ENCODE measurements at places on chromosomes 16 and 17.

GRCh38 chr17:40702271-40702670, 1.3 kb downstream of the KRT24 start:
- DNase-seq, result no peak

DNA sequence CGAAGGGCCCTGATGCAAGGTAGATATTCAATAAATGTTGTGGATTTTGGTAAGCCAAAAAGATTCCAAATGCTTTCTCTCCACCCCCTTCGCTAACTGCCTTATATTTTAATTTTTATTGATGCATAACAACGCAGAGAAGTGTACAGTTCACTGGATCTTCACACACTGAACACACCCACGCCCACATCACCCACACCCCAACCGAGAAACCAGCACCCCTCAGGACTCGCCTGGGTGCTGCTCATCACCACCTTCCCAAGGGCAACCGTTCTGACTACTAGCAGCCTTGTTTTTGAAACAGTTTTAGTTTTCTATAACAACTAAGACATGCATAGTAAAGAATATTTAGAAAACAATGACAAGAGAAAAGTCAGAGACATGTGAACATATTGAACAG, 9.1 kb upstream of the PLCG2 start:
- no peak for DNase-seq

DNA sequence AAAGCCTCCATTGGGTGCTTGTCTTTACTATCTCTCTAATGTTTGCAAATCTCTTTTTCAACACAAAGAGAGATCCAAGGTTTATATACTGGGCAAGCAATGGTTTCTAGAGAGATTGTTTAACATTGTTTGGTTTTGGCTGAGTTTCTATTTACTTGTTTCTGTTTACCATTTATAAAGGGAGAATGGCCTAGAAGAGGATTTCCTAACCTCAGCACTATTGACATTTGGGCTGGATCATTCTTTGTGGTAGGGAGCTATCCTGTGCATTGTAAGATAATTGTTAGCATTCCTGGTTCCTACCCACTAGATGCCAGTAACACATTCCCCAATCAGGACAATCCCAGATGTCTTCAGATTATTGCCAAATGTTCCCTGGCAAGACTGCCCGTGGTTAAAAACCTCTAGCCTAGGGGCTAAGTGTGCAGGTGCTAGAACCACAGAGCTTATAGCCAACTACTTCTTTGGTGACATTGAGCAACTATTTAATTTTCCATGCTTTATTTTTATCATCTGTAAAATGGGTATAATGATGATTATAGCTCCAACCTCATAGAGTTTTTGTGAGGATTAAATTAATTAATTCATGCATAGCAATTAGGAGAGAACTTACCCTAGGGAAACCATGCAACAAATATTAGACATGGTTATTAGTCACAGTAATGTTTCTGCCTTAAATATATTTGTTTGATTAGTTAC, 413.9 kb upstream of the MAF start:
- no peak for DNase-seq

DNA sequence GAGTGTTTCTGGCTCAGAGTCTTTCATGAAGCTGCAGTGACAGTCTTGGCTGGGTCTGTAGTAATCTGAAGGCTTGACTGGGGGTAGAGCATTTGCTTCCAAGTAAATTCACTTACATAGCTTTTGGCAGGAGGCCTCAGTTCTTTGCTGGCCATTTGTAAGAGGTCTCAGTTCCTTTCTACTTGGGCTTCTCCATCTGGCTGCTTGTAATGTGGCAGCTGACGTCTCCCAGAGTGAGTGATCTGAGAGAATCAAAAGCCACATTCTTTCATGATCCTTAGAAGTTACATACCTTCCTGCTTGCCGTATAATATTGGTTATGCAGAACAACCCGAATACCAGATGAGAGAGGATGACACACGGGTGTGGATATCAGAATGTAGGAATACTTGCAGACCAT, 39.8 kb downstream of the NF1 start:
- no peak for DNase-seq

GRCh38 chr17:66994361-66994760, 29.9 kb downstream of the CACNG4 start:
- DNase-seq, result no peak

GRCh38 chr17:49680314-49680713, 2.4 kb upstream of the SPOP start:
- DNase-seq, result no peak

DNA sequence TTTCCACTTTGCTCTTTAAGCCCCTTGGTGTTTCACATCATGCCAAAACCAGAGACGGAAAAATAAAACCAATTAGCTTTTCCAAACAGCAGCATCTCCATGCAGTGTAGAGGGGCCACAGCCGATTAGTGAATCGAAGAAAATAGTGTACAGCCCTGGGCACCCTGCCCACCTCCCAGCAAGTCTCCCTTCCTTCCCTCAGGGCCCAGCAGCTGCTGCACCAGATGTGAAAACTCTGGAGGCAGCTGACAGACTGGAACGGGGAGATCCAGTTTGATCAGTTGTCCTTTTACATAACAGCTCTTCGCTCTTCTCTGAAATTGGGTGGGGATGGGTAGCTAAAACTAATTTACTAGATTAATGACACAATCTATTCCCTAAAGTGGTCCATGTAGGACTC, 19.3 kb downstream of the TMEM11 start:
- no peak for DNase-seq

DNA sequence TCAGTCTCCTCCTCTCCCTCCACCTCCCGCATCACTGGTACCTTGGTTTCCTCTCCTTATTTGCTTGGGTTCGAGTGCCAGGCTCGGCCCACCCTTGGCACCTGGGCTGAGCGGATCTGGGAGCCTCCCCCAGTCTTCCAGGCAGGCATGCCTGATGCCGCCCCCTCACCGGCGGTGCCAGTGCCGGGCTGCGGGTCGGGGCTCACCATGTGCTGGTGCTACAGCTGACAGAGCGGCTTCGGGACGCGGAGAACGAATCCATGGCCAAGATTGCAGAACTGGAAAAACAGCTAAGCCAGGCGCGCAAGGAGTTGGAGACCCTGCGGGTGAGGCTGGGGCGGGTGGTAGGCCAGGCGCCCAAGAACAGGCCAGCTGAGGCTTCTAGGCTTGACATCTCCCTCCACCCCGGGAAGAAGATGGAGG, 19.2 kb downstream of the FMNL1 start:
- no peak for DNase-seq

DNA sequence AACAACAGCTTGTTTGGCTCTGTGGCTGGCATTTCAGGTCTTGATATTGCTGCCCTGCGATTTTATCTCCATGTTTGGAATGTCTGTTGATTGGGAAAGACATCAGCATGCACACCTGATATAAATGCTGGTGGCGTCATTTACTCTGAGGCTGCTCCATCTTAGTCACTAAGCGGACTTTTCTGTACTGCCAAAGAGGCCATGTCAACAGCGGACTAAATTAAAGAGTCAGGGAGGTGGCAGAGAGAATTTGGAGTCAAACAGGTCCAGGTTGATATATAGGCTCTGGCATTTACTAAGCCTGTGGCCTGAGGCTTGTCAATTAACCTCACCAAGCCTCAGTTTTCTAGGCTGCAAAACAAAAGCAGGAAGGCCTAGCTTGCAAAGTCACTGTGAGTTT, 6.2 kb downstream of the RBFOX1 start:
- no peak for DNase-seq

DNA sequence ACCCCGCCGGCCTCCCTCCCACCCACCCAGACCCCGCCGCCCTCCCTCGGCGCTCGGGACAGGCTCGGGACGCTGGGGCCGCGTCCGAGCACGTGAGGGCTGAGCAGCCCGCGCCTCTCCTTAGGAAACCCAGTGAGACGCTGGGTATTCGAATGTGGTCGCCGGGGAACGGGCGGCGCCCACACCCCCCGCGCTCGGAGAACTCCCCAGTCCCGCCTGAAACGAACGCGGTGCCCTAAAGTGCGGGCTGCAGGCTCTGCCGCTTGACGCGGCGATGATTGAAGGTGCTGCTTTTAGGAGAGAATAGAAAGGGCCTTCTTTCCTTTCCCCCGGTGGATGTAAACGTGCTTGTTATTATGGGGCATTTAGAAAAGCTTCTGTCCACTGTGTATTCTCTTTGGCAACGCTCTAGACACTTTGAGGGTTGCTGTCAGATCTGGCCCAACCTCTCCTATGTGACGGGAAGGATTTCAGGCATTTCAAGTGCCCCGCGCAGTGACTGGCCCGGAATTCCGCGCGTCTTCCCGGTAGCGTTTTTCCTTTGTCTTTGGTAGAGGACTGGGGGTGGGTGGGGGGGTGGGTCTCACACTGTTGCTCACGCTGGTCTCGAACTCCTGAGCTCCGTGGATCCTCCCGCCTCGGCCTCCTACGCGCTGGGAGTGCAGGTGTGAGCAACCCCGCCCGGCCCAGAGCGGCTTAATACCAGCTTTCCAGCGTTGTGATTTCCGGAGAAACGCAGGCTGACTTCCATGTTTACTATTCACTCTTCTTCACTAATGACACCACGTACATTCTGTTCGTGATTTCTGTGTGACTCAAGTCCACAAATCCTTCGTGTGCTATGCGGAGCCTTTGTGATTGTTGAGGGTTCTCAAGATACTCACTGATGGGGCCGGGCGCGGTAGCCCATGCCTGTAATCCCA, 21.8 kb upstream of the FOXK2 start:
- peak; percentile 44 for DNase-seq

DNA sequence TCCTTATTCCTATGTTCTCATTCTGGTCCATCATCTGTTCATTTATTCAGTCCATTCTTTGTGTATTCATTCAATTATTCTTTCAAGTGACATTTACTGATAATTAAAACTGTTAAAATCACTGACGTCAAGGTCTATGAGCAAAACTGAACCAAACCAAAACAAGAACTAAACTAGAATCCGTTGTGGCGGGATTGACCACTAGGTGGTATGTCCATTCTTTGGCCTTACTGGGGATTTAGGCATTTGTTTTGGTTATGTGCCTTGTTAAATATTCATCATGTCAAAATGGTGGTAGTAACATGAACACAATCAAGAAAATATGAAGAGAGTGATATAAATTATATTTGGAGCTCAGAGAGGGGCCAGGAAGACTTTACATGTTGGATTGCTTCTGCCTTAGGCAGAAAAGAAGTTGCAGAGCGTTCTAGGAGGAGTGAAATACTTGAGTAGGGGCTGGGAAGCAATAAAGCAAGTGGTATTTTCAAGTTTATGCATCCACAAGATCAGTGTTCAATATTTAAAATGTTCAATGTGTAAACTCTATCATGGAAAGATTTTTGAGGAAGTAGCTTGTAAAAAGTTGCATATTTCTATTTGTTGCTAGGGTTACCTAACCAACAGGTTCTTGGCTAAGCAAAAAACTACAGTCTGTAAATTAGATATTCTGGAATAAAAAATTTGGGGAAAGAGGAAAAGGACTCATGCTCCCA, 129.0 kb downstream of the CDH13 start:
- DNase-seq, result no peak

GRCh38 chr16:28317040-28317880, 24.9 kb downstream of the SBK1 start:
- peak; percentile 80 for DNase-seq

- DNase-seq, result no peak
These were observed 15.0 kb downstream of the MYO15B start for GRCh38 chr17:75602644-75603043.

- DNase-seq, result no peak
These were observed 16.9 kb upstream of the HOXB9 start for GRCh38 chr17:48642843-48643696.

DNA sequence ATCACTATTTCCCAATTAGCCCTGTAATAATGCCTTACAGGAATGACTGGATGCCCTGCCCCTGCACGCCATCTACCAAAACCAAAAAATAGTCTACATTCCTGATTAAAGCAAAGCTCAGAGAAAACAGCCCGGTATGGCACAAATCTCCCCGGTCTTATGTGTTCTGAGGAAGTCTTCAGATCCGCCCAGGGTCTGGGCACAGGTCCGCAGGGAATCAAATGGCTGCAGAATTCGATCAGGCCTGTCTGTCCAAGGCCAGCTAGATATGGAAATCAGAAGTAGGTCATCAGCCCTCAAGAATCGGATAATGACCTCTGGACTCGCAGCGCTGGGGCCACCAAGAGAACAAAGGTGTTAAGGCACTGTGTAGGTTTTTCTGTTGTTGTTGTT, 171.0 kb downstream of the ZFHX3 start:
- DNase-seq, result no peak

GRCh38 chr17:63189930-63190329, 223.9 kb downstream of the TANC2 start:
- no peak for DNase-seq

GRCh38 chr17:35727635-35728034, 3.8 kb upstream of the RASL10B start:
- no peak for DNase-seq

DNA sequence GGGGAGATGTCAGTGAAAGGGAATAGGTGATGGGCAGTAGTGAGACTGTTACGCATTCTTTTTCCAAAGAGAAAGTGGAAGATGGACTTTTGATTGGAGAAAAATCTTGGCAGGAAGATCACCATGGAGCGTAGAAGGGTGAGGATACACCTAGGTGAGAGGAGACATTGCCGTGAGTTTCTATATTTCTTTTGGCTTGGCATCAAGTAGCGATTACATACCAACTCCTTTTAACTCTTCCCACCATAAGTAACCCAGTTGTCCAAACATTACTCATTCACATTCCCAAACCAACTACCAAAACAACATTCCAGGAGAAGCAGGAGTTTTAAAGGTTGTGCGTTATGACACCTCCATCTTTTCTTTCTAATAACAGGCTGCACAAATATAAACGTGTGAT, 10.7 kb upstream of the KRT28 start:
- DNase-seq, result no peak

DNA sequence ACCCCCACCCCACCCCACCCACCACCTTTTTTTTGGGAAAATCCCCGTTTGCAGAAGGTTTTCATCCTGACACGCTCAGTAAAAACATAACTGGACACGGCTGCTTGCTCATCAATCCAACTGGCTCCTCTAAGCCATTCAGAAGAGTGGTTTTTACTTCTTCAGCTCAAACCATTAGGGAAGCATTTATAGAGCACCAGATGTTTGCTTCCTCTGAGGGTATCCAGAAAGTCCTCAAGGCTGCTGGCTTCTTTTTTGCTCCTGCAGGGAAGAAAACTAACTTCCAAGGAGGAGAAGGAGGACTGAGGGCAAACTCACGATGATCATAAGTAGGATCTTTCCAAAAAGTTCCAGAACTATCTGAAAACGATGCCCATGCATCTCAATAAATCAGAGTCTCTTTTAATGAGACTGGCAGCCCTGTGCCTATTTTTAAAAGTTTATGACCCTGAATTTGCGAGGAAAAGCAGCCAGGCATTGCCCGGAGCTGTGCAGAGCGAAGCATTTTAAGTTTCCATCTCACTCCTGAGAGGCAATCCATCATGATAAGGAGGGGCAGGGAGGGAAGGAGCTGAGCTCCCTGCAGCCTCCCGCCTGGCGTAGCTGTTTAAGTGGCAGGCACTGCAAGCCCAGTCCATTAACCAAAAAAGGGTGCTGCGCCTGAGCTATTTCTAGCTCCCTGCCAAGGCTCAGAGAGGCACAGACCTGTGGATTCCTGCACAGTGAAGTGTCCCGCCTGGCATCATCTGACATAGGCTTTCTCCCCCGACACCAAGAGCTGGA, 146.3 kb upstream of the FOXF1 start:
- no peak for DNase-seq

GRCh38 chr17:71522383-71522782, 598.4 kb upstream of the SOX9 start:
- DNase-seq, result no peak

GRCh38 chr17:31488264-31488981, 96.9 kb downstream of the RAB11FIP4 start:
- no peak for DNase-seq

GRCh38 chr16:60816461-60816860, 1219.8 kb downstream of the CDH8 start:
- no peak for DNase-seq
